Stimulated activated CD8-positive, alpha-beta memory T cell treated with anti-CD3 and anti-CD28 coated beads, Interleukin-7, amount 100 ng/mL, for 24 hours (primary cell): ENCODE measurements at places on chromosomes 1 and 21.

GRCh38 chr1:43980255-43981134 lies 1.5 kb downstream of the B4GALT2 start:
- no peak for DNase-seq

DNA sequence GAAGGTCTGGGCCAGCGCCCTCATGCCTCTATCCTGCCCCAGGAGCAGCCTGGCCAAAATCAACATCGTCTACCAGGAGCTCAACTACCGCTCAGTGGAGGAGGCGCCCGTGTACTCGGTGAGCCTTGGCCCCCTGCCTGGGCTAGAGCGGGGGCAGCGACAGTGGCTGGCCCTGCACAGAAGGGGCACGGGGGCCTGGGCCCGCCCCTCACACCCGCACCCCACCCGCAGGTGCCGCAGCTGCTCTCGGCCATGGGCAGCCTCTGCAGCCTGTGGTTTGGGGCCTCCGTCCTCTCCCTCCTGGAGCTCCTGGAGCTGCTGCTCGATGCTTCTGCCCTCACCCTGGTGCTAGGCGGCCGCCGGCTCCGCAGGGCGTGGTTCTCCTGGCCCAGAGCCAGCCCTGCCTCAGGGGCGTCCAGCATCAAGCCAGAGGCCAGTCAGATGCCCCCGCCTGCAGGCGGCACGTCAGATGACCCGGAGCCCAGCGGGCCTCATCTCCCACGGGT lies 10.8 kb downstream of the SCNN1D start:
- DNase-seq, result no peak

GRCh38 chr21:16285605-16286126 lies 555.9 kb downstream of the USP25 start:
- DNase-seq, result no peak

GRCh38 chr1:43021547-43022474 lies 63.1 kb upstream of the SLC2A1 start:
- no peak for DNase-seq

GRCh38 chr1:19737104-19737825 lies 62.5 kb downstream of the TMCO4 start:
- no peak for DNase-seq

DNA sequence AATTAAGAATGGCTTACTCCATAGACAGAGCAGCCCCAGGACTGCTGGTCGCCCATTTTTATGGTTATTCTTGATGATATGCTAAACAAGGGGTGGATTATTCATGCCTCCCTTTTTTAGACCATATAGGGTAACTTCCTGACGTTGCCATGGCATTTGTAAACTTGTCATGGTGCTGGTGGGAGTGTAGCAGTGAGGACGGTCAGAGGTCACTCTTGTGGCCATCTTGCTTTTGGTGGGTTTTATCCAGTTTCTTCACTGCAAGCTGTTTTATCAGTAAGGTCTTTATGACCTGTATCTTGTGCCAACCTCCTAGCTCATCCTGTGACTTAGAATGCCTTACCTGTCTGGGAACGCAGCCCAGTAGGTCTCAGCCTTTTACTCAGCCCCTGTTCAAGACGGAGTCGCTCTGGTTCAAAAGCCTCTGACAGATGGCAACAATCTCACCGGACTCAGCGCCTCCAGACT lies 5.2 kb upstream of the AGPAT3 start:
- DNase-seq, result no peak

DNA sequence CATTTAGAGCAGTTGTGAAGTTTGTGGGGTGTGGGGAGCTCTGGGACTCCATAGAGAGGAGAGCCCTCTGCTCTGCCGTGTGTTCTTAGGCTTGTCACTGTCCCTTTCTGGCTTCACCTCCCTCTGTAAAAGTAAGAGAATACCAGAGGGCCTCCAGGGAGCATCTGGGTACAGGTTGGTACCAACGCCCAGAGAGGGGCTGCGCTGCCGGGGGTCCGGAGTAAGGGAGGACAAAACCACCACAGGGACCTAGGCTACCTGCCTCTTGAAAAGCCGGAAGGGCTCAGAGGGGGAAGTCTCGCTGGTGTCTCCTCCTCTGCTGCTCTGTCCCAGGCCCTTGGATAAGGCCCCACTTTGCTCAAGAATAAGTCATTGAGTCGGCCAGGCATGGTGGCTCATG lies 3.1 kb upstream of the TINAGL1 start:
- DNase-seq, result no peak

- peak; percentile 96 for DNase-seq
These were observed at the start of gene RPL22 for GRCh38 chr1:6199298-6200187. Gene RPL22, minus strand, starts transcription at chr1:6199595. Its CDS starts 22 bp downstream, at chr1:6199573.

DNA sequence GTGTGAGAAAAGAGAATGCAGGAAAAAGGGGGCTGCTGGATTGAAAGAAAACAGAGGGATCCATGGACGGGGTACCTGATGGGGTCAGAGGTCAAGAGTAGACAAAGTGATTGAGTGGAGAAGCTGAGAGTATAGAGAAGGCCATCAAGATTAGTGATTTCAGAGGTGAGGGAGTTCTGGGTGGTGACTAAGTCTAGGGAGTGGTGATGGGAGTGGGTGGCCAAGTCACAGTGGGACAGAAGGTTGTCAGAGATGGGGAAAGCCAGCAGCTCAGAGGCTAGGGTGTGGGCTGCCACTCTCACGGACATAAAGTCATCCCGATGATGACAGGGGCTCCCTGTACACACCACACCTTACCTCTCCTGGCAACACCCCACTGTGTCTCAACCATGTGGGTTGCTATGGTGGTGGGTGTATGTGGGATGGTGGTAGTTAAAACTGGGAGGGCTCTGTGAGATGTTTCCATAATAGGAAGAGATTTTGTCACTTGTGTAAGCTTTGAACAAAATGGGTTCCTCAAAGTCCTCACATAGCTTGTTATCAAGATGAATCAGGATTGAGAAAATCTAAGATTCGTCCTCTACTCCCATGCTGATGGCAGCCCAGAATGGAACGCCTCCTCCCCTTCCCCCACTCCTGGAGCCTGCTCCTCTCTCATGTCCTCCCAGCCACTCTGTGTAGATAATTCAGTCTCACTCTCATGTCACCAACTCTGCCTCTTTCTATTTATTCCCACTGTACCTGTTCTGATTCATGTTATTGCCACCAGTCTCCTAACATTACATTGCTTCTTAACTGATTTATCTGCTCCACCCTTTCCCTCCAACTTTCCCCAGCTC lies 20.3 kb upstream of the CSF1 start:
- no peak for DNase-seq

DNA sequence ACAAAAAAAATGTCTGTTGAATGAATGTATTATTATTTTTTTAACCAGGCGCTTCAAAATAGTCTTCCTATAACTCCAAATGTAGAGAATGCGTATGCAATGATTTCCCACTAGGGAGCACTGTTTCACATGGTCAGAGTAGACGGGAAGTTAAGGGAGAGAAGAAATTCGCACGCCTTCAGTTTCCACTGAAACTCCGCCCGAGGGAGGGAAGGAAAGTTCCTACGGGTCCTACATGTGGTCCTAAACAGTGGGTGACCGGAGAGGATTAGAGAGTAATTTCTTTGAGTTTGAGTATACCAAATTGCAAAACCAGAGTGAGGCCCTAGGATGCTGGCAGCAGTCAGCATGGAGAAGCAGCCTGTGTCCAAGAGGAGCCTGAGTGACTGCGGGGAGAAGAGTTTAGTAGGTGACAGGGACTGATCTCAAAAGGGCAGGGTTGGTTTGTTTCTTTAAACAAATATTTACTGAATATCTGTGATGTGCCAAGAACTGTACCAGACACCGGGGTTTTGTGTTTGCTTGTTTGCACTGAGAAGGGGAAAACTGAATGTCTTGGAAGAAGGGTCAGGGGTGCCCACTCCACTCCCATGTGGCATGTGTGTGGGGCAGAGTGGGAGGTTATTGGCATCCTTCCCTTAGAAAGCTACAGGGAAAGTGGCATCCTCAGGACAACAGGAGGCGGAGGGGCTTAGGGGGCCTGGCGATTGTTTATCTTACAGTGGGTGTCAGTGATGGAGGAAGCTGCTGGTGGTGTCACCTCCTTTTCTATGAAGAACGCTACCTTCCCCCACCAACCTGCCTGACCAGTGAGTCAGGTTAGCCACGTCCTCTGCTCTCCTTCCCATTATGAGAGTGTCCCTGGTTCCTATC lies 22.8 kb downstream of the RNU5D-1 start:
- no peak for DNase-seq

DNA sequence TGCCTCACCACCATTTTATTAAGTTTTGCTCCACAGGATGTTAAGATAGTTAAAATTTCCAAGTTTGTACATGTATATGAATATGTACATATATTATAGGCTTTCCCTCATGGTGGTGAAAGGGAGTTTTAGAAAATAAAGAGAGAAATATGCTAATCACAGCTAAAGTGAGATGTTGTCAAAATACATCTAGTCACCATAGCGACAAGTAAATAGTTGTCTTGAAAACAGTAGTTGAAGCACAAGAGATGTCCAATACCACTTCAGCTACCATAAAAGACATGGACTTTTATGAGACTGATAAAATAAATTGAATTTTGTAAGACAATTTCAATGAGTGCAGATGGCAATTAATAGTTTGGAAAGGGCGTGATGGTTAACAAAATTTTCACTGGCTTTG lies 1600.0 kb downstream of the BRINP3 start:
- no peak for DNase-seq

GRCh38 chr1:92882819-92883218 lies 51.0 kb downstream of the RPL5 start:
- DNase-seq, result no peak

GRCh38 chr21:44958471-44959191 lies 18.8 kb downstream of the SLX9 start:
- no peak for DNase-seq

DNA sequence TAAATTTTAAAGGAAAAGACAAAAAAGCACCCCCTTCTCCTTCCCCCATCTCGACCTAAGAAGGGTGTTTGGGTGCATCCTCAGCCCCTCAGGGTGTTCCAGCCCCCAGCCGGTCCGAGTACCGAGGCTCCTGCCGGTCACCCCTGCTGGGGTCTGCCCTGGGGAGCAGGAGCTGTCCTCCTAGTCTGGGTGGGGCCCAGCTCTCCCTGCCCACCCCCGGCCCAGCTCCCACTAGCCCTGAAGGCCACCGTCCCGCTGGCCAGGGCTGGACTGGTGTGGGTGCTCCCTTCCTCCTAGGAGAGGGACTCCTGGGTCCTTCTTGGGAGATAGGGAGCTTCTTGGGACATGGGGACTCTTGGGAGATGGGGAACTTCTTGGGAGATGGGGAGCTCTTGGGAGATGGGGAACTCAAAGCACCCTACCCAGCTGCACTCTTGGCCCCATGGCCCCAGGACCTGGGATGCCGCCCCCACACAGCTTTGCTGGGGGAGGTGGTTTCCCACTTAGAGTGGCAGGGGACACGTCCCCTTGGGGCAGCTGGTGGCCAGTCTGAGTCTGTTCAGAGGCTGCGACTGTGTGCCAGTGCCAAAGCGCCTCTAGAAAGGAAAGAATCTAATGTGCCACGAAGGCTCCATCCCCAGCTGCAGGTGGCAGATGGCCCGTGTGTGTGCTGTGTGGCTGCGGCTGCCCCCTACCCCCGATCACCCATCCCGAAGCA lies 44.5 kb downstream of the MORN1 start:
- no peak for DNase-seq

DNA sequence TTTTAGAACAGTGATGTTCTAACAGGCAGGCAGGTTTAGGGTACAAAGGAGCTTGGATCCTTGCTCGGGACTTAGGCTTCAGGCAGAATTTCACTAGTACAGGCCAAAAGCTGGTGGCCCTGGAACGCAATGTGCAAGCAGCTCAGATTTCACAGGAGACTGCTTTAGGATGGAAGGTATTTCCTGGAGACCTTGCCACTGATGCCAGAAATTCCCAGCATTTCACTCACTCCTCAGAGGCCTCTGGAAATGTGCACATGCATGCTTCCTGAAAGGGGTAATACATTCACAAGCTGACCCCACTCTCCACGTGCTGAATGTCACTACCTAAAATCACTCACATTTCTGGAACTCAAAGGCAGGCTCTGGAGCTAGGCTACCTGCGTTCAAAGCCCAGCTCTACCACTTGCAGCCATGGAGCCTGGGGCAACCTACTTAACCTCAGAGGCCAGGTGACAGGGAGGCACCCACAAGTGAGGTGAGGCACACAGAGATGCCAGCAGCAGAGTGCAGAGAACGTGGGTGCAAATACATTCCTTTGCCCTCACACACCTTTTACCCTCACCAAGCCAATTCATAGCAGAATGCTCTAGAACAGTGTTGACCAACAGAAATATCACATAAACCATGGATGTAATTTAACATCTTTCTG lies 56.5 kb downstream of the CDC7 start:
- DNase-seq, result no peak

- no peak for DNase-seq
These were observed 35.0 kb upstream of the IL19 start for GRCh38 chr1:206735553-206736031.

DNA sequence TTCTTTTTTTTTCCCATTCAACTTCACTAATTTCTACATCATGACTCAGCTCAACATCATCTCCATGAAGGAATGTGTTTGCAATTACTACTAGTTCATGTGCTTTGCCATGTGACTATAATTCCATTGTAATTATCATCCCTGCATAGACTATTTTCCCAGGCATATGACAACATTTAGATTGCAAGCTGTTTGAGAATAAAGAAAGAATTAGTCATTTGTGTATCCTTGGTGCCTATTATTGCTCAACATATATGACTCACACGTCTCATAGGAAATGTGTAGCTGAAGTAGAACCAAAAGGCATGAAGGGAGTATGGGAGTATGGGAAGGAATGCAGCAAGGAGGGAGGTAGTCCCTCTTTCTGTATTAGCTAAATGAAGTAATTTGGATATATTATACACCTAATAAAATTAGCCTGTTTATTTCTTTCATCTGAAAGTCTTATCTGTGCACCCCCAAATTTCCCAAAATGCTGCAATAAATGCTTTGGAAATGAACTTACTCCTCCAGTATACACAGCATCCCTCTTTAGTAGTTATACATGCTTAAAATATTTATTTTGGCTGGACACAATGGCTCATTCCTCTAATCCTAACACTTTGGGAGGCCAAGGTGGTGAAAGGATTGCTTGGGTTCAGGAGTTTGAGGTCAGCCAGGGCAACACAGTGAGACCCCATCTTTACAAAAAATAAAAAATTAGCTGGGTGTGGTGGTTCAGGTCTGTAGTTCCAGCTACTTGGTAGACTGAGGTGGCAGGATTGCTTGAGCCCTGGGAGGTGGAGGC lies 316.9 kb upstream of the ADGRL4 start:
- no peak for DNase-seq

DNA sequence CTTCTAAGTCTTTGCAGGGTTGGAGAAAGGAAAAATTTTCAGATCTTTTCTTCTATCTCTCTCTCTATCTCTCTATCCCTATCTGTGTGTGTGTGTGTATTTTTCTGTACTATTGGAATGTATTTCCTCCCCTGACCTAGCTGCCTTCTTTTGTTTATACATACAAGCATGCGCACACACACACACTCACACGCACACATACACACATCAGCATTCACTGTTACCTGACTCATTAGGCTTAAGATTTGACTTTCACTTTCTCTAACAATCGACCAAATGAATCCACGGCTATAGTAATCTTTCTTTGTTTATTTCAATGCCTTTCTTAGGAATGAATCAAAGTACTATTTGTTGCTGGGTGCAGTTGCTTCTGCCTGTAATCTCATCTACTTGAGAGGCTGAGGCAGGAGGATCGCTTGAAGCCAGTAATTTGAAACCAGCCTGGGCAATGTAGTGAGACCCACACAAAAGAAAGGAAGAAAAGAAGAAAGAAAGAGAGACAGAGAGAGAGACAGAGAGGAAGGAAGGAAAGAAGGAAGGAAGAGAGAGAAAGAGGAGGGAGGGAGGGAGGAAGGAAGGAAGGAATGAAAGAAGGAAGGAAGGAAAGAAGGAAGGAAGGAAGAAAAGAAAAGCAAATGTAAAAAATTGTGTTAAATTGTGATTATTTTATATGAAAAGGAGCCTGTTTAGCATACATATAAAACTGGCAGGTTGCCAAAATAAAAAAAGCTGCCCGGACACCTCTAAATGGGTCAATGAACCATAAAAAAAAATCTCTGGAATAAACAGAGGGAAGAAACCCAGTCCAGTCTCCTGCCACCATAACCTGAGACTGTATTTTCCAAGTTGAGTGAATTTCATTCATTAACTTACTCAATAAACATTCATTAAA lies 206.8 kb downstream of the ZNF326 start:
- no peak for DNase-seq
